ENCODE measurements at places on chromosomes 2 and 18.

DNA sequence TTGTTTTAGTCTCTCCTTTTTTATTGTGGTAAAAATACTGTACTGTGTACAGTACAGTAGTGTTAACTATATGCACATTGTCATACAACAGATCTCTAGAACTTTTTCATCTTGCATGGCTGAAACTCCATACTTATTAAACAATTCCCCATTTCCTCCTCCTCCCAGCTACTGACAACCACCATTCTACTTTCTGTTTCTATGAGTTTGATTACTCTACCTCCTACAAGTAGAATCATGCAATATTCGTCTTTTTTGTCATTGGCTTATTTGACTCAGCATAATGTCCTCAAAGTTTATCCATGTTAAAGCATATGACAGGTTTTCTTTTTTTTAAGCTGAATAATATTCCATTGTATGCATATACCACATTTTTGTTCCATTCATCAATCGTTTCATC, 338.2 kb downstream of the AGPS start:
- no peak for DNase-seq

DNA sequence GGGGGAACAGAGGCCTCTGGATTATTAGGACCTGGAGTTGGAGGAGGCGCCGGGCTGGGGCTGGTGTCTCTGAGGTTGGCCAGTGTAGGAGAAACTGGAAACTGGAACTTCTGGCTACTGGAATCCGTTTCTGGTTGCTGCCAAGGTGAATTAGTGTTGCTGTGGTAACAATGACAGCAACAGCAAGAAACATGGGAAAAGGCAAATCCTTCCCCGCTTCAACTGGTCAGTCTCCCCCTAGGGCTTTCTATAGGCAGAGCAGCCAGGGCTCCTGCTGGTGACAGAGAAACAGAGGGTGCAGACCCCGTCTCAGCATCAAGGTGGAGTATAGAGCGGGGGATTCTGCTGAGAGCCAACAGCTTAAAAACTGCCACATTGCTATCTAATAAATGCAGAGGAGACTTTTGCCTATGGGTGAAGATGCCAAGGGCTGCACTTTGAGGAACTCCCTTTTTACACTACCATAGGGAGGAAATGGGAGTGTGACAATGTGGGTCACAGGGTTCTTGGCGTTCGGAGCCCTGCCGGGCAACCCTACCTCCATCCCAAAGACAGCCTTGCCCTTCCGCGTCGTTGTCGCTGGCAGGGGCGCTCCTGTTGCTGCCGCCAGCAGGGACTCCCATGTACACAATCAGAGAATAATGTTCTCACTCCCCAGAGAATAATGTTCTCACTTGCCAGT, 81.4 kb upstream of the CABLES1 start:
- no peak for DNase-seq

- no peak for DNase-seq
Observed at GRCh38 chr2:216689397-216689796, 6.0 kb downstream of the IGFBP5 start.

GRCh38 chr2:181516992-181517391, 59.8 kb downstream of the ITGA4 start:
- DNase-seq: no peak

DNA sequence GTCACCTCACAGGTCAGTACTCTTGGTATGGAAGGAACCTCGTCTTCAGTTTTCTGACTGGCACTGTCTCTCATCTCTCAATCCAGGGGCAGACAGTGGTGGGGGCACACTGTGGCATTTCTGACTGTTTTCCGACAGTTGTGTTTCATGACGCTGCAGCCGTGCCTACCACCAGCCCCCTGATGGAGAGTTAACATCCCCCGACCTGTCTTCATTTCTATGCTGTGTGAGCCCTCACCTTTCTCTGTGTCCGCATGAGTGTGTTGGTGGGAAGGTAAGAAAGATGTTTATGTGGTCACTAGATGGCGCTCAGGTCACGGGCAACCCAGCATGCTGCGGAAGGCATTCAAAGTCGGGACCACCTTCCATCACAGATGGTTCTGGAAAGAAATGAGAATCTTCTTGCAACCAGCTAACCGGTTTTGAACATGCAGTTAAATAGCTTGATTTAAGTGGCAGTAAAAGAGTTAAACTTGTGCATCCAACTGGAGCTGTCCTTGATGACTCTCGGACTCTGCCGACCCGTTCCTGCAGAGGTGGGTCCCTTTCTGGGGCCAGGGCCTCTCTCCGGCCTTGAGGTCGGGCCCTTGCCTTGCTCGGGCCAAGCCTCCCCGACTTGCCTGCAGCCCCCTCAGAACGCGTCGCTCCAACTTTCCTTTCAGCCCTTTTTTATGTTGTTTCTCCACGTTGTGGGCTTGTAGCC, 92.4 kb downstream of the DYSF start:
- peak; percentile 17 for DNase-seq

DNA sequence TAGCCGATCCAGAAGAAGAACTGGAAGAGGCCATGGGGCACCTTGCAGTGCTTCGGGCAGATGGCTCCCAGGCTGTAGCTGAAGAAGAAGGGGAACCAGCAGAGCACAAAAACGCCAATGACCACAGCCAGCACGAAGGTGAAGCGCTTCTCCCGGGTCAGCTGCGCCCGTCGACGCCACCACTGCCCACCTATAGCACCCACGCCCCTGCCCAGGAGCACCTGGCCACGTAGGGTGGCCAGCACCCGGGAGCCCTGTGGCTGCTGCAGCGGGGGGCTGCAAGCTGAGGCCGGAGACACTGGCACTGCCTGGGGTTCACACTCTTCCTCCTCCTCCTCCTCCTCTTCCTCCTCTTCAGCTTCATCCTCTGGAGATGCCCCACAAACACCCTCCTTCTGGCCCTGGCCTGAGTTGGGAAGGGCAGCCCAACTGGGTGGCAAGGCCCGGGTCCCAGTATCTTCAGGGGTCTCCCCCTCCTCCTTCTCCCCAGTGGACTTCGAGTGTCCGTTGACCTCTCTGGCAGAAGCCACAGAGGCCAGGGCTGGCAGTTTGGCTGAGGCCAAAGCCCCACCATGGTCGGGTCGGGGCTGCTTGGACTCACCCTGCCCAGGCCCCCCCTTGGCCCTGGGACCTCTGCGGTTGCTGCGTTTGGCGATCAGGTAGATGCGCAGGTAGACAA, 1.3 kb downstream of the ADRA2B start:
- no peak for DNase-seq

DNA sequence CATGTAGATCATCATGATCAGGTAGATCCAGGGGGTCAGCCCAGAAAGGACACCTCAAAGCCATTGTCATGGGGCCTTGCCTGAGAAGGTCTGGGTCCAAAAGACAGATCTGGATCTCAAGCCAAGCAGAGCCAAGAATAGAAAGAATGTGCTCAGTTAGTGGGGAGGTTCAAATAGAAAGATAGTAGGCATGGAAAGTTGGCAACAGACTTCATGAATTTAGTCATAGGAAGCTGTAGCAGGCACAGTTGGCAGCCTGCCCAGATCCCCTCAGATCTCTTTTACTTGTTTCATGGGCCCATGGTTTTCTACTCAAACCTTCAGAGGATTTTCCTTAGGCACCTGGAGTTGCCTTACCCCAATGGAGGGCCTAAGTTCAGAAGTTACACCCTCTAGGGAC, 767.0 kb downstream of the SLC4A3 start:
- no peak for DNase-seq

DNA sequence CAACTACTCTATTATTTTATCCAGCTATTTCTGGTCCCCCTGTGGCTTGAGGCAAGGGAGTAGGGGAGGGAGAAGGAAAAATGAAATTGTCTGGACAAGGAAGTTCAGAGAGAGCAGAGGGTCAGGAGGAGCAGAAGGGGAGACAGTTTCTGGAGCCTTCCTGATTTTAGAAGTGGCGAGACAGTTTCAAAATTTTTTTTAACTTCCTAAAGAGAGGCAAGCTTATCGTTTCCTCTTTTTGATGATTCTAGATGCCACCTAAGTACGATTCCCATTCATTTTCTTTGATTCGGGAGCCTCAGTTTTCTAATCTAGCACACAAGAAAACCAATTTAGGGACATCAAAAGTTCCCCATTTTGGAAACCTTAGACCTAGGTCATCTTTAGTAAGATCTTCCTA, 96.9 kb upstream of the B3GNT2 start:
- no peak for DNase-seq

DNA sequence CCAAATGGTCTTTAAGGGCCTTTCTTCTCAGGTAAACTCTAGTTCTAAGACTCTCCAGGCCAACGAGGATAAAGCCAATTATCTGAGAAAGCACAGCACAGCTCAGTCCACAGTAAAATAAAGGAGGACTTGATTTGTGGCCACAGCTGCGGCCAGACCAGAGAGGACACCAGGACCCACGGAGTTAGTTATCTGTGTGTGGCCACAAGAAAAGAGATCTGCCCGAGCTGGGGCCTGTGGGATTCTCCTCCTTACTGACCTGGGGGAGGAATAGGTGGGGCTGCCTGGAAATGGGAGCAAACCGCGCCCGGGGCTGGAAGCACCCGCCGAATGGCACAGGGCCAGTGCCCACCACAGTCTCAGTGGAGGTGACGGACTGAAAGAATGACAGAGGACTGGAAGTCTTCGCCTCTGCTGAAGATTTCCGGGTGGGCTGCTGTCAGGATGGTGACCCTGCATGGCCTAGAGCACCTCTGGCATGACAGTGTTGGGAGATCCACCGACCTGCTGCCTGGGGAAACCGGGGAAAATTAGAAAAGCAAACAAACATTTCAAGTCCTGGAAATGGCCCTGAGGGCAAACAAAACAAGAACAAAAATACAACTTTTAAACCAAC, 13.3 kb downstream of the PROC start:
- no peak for DNase-seq

DNA sequence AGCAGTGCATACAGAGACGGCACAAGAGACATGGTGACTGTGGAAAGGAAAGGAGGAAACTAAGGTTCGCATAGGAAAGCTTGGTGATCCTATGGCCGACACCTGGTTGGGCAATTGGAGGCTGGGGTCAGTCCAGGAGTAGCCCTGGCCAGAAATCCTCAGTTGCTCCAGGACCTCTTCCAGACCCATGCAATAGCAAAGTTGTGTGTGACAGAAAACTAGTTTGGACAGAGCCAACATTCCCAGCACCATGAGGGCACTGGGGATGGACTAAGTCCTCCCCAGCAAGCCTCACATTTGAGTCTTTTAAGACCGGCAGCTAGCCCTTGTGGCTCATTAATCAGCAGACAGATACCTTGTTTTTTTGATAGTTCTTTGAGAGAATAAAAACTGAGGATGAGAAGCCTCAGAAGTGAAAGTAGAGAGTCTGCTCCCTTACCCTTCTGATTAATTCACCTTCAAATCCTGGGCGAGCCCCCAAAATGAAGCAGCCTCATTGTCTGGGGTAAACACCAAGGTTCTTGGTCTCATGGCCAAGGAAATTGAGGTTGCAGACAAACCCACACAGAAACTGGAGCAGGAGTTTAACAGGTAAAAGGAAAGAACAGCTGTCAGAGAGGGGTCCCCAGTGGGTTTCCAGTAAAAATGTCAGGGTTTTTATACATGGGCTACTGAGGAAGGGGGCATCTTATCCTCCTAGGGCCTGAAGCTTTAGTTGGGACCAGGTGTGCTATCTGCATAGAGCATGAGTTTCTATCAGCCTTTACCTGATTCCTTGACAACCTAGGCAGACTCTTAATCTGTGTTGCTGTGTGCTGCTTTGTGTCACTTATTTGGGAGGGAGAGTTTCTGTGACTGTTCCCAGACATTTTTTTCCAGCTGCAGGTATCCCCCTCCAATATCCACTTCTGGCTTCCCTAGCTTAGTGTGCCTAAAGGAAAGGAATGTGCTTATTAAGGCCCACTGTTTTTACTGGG, 39.1 kb downstream of the STK17B start:
- no peak for DNase-seq

- no peak for DNase-seq
Observed at GRCh38 chr2:42147641-42148274, 21.4 kb upstream of the EML4 start.

DNA sequence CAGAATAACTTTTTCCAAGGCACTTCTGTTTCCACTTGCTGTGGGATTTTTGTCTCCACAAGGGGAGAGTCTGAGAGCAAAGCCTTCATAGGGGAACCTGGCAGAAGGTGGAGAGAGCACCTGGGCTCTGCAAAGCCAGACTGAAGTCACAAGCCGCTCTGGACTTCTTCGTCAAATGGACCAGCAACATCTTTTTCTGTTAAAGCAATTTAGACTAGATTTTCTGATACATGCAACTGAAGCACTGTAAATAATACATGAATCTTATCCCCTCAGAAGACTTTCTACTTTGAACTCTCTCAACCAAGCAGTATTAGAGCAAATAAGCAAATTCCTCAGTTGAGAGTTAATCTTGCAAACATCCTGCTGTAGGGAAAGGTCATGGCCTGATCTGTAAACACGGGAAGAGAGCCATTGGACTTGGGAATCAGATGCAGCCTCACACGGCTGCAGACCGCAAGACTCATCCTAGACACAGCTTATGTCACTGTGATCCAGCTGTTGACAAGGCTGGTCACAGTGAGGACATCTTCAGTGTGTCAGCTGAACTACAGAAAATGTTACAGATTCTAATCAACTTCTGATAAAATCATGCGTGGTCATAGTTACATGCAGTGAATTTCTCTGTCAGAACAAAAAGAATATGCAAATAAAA, 3.2 kb downstream of the SH3YL1 start:
- DNase-seq: no peak

DNA sequence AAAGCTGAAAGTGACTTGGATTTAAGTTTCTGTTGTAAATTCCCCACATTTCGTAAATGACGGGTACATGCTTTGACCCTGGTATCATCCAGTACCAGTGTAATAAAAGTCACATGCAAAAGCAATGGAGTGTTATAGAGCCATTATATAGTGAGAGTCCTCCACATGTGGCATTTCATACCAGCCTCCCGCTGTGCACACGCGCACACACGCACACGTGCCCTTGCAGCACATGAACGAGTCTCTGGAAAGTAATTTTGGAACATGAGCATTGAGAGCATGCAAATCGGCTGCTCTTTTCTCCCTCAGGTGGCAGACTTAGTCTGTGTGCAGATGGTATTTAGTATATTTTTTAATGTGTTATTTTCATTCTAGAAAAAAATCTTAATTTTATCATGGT, 198.1 kb downstream of the ZNF407 start:
- DNase-seq: no peak

GRCh38 chr18:70672581-70672980, 383.7 kb downstream of the SOCS6 start:
- DNase-seq: no peak

- DNase-seq: peak; percentile 33
Observed at GRCh38 chr2:240595381-240596079, 9.0 kb downstream of the CAPN10 start.

DNA sequence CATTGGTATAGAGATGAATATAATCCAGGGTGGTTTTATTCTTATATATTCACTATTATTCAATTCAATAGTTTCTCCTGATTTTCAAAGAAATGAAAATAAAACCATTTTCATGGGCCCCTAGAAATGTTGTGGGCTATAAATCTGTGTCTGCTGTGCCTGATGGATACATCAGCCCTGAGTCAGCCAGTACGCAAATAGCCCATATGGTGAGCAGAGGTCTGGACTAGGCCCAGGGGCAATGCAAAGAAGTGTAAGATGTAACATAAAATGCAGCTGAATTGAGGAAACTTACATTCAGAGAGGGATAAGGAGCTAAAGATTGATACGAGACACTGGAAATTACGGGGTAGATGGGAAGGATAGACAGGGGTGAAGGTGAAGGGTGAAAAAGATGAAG, 122.5 kb downstream of the MAIP1 start:
- no peak for DNase-seq

Measured in stimulated activated CD4-positive, alpha-beta T cell treated with anti-CD3 and anti-CD28 coated beads, TNF-alpha, amount 100 ng/mL, for 24 hours (primary cell).